ENCODE measurements at places on chromosomes 5 and 9.

DNA sequence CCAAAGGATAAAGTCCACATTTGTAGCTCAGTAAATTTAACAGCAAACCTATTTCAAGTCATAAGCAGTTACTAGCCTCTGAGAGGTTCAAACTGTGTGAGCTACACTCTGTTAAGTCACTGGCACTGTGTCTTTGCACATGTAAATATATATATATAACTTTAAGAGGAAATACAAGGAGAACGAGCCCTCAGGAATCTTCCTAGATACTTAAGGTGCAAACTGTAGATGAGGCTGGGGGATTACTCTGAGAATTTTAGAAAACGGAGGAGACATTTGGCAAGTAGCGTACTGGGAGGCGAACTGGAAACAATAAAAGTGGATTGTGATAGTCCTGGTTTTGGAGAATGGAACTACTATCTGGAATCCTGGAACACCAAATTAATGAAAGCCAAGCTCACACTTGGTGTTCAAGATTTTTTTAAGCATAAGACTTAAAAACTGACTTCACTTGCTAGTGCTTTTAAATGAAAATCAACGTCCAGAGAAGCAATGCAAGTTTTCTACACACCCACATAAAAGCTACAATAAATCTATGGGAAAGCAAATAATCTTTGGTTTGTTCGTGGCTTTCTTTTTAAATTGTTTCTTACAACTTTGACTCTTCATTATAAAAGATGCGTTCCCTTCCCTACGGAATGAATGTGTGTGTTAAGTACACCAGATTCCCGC, 1057.0 kb upstream of the DMAC1 start:
- DNase-seq, result no peak

- DNase-seq, result no peak
Observed at GRCh38 chr5:120464627-120465435, 731 bp downstream of the PRR16 start.

- DNase-seq, result no peak
Observed at GRCh38 chr5:80904533-80905187, 55.5 kb upstream of the RASGRF2 start.

DNA sequence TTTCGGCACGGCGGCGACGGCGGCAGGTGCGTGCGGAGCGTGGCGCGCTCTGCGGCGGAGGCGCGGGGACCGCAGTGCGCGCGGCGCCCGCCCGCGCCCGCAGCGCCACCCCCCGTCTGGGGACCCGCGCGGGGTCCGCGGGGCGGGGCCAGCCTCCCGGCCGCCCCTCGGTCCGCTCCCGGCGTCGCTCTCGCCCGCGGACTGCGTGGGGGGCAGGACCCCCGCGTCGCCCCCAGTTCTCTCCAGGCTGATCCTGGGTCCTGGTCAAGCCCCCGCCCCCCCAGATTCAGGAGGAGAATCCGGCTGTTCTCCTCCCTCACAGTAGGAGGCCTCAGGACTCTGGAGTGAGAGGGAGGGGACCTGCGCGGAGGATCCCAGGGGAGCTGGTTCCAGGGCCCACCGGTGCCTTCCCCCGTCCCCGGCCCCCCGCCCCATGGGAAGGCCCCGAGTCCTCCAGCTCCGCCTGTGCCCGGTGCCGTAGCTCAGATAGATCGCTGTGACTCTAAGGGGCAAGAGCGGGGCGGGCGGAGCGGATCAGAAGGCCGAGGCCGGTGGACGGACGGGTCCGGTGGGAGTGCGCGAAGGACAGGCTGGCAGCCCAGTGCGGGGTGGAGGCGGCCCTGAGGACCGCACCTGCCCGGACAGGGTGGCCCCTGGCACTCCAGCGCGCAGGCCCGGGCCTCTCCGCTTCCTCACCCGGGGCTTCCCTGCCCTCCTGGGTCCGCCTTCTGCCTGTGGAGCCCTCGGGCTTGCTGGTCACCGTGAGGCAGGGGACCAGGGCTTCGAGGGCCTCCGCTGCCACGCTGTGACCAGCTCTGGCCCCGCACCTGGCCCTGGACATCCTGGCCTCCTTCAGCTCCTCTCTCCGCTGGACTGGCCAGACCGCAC, at the start of gene RNF208:
Gene RNF208 (minus strand): TSS at position 51 of the 888 bp plus-strand sequence. CDS start 1,028 bp downstream, outside the sequence.
- DNase-seq, result no peak

- DNase-seq, result no peak
Observed at GRCh38 chr9:86099701-86100364, 475 bp upstream of the GOLM1 start.

- DNase-seq, result no peak
Observed at GRCh38 chr5:111229871-111230810, 6.0 kb downstream of the CAMK4 start.

DNA sequence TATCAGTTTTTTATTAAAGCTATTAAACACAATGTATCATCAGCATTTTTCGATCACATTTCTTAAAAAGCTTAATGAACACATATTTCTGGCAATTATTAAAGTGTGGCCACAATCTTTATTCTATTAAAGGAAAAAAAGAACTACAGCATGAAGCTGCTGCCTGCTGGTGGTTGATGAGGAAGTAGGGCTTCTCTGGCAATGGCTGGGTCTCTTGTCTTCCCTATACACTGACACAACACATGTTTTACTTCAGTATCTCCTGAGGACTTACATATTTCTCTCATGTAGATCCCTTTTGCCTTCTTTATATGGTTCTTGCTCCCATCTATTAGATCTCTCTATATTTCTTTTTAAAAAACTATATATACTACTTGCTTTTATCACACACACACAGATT, 590.7 kb downstream of the RAB3C start:
- no peak for DNase-seq

DNA sequence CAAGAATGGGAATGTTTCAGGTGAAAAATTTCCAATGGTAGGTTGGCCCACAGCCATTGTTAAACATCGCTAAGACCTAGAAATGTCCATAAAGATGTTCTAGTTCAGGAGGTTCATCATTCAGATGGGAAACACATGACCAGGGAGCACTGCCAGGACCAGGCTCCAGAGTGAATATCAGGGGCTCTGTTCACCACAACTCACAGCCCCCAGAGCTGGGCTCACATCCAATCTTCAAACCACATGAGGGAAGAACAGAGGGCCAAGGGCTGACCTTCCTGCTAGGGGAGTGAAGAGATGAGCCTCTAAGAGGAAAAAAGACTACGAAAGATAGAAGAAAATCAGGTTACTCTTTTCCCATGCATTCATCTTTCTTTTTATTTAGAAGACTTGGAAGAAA, 205.8 kb downstream of the SEMA5A start:
- DNase-seq, result no peak

DNA sequence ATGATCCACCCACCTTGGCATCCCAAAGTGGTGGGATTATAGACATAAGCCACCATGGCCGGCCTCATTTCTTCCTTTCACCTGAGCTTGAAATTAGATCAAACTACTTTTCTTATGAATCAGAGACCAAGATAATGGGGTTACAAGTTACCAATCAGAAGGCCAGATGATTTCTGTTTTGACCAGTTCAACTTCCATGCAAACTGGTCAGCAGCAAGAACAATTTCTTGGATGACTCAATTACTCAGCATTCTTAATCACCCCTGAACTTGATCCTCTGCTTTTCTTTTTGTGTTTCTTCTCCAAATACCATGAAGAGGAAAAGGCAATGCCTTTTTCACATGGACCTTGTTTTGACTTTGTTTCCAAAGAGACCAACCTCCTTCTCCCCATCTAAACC, 10.0 kb upstream of the PLIN2 start:
- DNase-seq, result no peak

DNA sequence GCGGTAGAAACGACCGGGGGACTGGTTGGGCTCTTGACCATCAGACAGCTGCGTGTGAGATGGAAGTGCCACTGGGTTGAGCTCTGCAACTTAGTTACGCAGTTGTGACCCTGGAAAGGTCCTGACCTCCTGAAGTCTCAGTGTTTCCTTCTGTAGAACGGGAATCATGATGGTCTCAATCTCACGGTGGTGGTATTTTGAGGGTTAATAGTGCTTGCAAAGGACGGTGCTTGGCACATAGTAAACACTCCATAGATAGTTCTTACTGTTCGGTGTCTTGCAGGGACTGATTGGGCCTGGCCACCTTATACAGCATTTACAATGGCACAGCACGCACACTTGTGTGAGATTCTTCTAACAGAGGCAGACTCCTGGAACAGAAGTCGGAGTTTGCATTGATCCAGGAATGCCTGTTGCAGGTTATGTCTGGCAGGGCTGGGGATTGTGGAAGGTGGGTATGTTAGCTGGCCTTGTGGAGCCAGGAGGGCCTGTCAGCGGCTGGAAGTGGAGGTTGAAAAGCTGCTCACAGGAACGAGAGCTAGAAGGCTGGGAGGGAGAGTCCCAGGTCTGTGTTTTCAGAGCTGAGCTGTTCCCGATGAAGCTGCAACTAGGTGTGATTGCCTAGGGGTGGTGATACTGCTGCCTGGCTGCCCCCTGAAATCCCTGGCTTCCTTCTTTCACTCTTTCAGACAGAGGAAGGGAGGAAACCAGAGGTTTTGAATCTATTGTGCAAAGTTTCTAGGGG, 962 bp upstream of the TXN start:
- no peak for DNase-seq

GRCh38 chr9:37954581-37954981, 50.7 kb upstream of the SLC25A51 start:
- DNase-seq, result no peak

DNA sequence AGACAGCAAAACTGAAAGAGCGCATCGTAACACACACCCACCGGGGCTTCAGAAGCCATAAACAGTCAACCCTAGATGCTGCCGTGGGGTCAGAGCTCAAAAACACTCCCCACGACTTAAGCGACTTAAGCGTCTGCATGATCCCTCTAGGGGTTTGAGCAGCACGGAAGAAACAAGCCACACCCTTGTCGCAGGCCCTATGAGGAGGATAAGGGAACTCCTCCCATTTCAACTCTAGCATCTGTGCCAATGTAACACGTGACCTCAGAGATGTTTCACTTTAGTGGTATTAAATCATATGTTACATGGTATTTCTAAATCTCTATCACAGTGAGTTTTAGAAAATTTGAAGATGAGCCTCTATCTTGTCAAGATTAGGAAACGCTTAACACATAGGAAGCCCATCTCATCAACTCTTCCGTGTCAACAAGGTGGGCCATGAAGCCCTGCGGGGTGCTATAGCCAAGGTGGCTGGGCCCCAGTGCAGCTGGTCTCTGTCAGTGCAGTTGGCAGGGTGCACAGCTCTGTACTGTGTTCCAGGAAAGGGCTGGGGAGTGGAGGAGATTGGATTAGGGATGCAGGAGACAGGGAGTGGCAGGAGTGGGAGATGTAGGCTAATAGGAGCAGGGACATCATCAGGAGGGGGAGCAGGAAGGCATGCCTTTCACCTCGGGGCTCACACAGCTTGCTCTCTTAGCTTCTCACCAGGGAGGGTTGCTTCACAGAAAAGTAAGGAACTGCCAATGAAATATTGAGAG, 33.1 kb downstream of the ZCCHC9 start:
- no peak for DNase-seq

DNA sequence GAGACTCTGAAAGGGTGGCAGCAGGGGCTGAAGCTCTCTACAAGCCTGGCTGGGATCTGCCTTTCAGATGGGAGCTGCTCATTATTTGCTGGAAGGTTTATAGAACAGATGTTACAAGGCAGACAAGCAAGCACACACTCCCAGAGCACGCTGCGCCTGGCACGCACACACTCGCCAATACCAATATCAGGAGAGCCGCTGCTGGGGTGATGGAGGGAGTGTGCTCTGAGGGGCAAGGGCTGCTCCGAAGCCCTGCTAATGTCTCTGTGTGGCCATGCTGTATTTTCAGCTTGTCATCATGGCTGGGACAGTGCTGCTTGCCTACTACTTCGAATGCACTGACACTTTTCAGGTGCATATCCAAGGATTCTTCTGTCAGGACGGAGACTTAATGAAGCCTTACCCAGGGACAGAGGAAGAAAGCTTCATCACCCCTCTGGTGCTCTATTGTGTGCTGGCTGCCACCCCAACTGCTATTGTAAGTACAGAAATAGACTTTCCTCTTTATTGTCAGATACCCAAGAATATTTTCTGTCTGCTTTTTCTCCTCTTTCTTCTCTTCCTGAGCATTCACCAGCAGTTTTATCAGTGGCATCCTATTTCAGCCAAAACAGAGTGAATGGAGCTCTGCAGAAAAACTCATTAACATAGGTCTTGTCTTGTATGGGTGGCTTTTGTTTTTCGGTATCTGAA, 115.1 kb downstream of the BAAT start:
- no peak for DNase-seq

DNA sequence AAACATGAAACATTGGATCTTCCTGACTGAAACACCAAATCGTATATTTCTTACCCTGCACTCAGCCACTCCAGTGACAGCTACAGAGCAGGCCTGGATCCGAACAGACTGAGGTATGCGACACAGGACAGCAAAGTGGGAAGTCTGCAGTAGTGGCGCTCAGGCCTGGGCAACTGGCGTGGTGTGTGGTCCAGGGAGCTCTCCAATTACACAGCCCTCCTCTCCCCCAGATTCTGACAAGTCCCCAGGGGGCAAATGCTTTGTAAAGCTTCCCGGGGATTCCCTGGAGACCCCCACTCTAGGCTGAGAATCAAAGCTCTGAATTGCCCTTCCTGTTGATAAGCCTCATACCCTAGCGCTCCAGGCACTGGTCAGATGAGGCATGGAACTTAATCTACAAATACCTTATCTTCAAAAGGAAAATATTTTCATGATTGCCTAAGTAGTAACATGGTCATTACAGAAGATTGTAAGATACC, 104.8 kb upstream of the ERCC6L2 start:
- DNase-seq, result no peak

- DNase-seq, result no peak
Observed at GRCh38 chr9:95004411-95005277, 278.1 kb downstream of the AOPEP start.

GRCh38 chr9:93930070-93930469, 25.1 kb downstream of the BARX1 start:
- DNase-seq, result no peak

DNA sequence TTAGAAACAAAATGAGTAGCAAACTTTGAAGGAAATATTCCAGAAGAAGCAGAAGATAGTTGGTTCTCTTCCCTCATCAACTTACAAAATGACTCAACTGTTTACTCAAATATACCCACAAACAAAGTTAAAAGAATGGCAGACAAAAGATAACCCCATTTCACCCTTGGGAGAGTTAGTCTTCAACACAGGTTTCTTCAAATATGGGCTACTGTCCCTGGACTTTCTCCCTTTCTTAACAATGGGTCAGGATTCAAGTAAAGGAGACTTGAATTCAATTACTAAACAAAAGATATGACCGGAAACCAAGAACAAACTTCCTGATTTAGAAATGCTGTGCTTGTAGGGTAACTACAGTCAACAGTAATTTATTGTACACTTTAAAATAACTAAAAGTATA, 14.2 kb downstream of the RFX3 start:
- DNase-seq, result no peak

GRCh38 chr9:19231126-19231903, 822 bp downstream of the DENND4C start:
- peak; percentile 2 for DNase-seq

DNA sequence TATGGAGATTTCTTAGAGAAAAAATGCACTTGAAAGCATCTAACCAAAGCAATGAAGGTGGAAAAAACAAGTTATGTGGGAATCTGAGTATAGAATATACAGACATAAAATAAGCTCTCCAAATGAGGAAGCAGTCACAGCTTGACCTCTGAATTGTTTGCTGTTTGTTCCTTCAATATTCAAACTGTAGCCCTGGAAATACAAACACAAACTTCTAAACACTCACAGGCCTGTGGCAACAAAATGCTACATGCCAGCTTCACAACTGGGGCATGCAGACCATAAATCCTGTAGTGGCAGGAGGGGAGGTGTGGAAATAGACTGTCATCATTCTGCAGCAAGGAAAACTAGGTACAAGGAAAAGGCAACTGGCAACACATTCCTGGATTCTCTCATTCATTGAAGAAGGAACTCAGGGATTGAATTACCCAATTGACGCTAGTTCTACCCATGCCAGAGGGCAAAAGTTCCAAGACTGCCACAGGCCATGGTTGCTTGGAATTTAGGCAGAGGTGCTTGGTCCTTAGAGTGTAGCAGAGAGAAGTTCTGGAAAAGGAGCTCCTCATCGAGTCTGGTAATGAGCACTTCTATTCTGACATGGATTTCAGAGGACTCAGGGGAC, 349.6 kb downstream of the PDE4D start:
- no peak for DNase-seq
